Stimulated activated CD8-positive, alpha-beta memory T cell treated with anti-CD3 and anti-CD28 coated beads, Interleukin-2, amount 100 ng/mL, for 1 hour (primary cell): ENCODE measurements at places on chromosomes 7 and 10.
A peak's percentile ranks its signal among the peaks of the same experiment; 100 is the strongest.

DNA sequence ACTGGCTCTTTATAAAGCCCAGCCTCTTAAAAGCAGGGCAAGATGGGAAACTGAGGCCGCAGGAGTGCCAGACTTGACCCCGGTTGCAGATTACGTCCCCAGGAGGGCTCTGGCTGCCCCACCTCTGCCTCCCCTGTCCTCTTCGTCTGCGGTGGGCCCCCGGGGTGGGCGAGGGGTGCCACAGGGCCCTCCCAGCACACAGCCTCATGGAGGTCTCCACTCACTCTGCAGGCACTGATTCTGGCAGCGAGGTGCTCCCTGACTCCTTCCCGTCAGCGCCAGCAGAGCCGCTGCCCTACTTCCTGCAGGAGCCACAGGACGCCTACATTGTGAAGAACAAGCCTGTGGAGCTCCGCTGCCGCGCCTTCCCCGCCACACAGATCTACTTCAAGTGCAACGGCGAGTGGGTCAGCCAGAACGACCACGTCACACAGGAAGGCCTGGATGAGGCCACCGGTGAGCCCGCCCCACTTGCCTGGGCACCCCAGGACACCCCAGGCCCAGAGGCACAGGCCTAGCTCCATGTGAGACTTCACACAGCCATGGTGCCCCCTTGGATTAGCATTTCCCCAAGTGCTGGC is 39.4 kb upstream of the SLC29A3 start:
- no peak for DNase-seq

- no peak for DNase-seq
These were observed 30.6 kb upstream of the IKZF1 start for GRCh38 chr7:50273870-50274269.

GRCh38 chr10:103949728-103950127 is 17.2 kb upstream of the SLK start:
- no peak for DNase-seq

GRCh38 chr7:158248816-158249215 is 338.8 kb downstream of the PTPRN2 start:
- DNase-seq, result no peak

DNA sequence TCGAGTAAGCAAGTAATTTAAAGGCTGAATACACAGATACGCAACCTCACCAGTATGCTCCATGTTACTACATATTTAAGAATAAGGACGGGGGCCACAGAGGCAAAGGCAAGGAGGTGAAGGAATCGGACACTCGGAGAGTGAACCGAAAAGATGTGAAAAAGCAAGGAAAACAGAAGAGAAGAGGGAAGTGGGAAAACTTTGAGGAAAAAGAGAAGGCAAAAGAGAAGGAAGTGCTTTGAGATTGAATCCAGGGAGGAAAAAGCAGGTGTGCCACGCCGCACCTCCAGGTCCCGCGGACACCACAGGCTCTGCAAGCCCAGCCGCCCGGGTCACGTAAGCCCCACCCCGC is 367 bp upstream of the AVL9 start:
- no peak for DNase-seq

GRCh38 chr10:88383276-88383675 is 199.8 kb downstream of the RNLS start:
- DNase-seq, result no peak

- no peak for DNase-seq
These were observed 207.0 kb upstream of the PRKCQ start for GRCh38 chr10:6787091-6787490.

DNA sequence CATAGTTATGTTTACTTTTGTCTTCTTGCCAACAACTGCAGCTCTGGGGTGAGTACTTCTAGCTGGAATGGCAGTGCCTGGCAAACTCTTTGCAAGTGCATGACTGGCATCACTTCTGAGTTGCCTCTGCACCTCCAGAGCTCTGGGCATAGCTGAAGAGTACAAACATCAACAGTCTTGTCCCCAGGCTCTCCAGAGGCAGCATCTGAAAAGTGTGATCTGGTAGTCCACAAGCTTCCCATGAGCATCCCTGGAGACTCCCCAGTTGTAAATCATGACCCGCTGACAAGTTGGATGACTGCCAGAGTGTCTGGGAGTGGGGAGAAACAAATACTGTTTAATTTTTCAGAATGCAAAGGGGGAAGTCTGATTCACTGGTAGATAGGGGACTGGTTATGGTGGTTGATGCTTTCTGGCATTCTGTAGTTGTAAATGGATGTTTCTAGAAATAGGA is 138.9 kb upstream of the CDK13 start:
- no peak for DNase-seq

DNA sequence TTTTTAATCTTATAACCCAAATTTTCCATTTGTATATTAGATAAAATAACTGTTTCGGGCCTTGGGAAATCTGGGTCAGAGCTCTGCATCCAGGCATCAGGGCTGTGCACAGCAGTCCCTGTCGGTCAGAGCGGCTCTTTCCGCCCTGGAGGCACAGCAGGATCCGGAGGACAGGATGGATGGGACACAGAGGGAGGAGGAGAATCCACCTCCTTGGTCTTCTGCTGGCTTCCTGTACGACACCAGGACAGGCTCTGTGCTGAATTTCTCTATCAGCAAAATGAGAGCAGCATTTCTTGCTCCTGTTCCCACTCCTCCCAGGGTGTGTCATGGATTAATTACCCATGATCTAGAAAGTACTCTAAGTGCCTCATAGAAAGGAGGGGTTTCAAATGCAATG is 254.9 kb downstream of the SKAP2 start:
- no peak for DNase-seq

DNA sequence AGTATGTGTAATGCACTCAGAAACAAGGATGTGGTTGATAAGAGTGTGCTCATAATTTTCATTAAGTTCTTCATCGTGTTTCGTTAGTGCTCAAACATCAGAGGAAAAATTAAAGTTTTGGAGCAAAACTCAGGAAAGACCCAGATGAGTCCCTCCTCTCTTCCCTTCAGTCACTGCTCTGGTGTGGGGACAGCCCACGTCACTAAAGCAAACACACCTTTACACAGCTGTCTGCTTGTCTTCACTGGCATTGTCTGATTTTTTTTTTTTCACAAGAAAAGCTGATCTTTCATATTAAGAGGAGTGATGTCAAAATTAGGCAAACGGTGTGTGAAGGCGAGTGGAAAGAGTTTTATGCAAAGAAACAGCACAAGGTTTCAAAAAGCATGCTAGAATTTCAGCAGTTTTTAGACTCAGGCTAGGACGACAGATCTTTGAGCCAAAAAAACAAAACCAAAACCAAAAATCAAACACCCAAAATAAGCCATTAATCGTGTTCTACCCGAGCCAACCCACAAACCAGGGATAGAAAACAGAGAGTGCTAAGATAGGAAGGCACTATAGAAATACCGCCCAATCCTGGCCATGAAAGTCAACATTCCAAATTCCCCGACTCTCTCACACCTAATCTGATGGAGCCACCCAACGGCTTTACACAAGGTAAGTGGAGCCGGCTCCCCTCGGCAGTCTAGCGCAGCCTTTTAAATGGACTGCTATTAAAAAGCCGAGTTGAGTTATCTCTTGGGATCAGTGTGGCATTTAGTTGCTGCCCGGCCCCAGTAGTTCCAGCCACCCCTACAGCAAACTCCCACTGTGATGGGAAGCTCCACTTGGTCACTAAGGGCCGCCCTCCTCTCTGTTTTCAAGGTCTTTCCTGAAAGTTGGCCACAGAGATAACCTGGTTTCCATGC is 27.9 kb upstream of the GATA3 start:
- no peak for DNase-seq

GRCh38 chr10:18760836-18761235 is 101.6 kb downstream of the ARL5B start:
- DNase-seq, result no peak

GRCh38 chr7:134892963-134893362 is 93.3 kb upstream of the AGBL3 start:
- no peak for DNase-seq

DNA sequence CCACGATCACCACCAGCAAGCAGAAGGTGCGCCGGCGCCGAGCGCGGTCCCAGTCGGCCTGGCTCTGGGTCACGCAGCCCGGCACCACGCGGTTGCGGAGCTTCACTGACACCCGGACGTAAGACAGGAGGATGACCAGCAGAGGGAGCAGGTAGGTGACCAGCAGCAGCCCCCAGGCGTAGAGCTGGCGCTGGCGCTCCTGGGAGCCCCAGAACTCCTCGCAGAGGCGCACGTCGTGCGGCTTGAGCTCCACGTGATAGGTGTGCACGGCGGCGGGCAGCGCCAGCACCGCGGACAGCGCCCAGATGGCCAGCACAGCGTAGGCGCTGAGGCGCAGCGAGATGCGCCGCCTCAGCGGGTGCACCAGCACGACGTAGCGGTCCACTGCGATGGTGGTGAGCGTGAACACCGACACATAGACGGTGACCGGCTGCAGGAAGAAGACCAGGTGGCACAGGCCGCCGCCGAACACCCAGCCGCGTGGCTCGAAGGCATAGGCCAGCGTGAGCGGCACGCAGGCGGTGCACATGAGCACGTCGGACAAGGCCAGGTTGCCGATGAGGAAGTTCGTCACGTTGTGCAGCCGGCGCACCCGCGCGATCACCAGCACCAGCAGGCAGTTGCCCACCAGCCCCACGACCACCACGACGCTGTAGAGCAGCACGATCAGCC is 920 bp downstream of the PRLHR start:
- DNase-seq, result no peak

DNA sequence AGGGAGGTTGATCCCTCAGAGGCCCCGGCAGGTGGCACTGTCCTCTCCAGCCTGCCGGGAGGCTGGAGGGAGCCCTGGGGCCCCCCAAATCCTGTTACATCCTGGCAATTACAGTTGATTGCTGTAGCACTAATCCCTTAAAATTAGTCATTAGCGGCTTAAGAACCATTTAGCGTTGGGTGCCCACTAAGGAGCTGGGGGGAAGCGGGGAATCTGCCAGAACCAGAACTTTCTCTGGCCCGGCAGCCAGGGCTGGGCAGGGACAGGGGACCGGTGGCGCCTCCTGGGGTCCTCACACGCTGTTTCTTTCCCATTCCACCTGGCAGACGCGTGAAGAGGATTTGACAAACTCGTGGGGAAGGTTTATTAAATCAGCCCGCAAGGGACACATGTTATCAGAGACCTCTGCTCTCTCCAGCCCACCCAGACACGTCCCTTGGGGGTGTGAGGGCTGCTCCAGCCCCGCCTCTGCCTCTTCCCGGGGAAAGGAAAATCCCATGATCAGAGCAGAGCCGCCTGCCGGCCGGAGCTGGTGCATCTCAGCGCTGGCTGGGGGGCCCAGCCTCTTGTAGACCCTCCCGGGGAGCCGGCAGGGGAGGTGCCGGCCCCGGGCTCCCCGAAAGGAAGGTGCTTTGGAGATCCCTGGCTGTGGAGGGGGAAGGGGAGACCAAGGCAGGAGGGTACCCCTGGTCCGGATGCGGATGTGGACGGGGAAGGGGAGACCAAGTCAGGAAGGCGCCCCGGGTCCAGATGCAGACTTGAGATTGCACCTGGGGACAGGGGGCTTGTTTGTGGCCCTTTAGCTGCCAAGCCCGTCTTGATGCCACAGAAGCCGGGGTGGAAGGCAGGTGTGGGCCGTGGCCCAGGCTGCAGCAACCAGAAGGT is 142.7 kb downstream of the ELFN1 start:
- DNase-seq, result no peak

DNA sequence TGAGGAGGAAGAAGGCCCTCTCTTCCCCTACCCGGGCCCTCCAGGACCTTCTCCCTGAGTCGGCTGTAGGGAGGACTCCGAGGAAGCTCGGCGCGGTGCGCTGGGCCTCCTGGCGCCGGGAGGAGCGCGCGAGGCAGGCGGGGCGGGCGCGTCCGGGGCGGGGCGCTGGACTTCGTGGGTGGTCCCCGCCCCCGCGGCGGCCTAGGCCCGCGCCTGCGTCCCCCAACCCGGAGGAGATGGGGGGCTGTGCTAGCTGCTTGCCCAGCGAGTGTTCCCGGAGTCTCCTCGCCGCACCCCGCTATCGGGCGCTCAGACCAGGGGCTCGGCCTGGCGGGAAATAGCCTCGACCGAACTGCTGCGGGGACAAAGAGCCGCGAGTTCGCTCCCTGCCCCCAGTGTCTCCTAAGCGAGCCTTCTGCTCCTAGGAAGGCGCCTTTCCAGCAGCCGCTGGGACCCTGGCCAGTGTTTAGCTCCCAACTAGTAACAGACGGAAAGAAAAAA is 19.2 kb upstream of the SMO start:
- peak; percentile 16 for DNase-seq

- no peak for DNase-seq
These were observed 23.4 kb upstream of the DPYSL4 start for GRCh38 chr10:132163278-132163765.
